Stimulated activated CD8-positive, alpha-beta memory T cell treated with anti-CD3 and anti-CD28 coated beads, Interleukin-7, amount 100 ng/mL, for 24 hours (primary cell): ENCODE measurements at places on chromosomes 2 and 18.

GRCh38 chr18:13378150-13378549, 159.6 kb downstream of the LDLRAD4 start:
- no peak for DNase-seq

DNA sequence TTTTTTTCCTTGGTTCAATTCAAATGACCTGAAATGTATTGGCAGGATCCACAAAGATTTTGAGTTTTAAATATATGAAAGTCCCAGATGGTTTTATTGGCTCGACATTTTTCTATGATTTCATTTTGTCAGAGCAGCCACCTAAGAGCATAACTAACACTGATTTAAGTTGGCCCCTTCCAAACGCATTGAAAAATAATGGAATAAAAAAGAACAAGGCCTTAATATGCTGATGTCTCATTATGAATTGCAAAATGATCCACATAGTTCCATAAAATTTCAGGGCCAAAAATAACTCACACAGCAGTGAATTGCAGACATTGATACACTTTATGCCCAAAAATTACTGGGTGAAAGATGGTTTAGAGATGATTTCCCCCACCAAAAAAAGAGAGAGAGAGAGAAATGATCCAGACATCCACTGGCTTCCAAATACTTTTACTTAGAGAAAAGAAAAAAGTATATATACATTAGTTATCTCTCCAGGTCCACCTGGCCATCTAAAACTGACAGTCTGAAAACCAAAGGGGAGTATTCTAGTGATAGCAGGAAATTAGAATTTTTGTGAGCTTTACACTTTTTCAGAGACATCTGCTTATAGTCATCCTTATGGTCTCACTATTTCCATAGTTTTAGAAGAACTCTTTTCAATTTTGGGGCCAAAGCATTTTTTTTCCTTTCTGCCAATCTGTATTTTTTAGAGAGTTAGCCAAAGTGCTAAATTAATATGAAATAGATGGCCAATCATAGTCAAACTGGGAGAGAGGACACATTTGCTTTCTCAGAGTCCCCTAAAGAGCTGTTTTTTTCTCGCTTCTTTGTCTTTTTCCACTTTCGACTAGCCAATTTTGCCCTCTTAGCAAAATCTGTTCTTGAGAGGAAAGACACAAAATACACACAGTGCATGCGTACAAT, 213.5 kb upstream of the RND3 start:
- no peak for DNase-seq

DNA sequence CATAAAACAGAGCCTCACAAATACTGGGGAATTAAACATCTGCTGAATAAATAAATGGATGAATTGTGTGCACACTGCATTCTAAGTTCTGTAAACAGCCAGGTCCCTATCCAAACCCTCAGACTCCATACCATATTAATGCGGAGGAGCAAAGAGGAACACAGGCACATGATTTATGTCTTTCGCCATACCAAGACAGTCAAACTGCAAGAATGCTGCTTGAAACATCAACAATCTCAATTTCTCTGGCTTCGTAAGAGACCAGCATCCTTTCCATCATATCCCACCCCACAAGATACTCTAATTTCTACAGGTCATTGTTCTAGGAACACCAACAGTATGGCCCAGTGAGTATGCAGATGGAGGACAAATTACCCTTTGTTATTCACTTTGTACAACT, 15.0 kb downstream of the KANSL3 start:
- no peak for DNase-seq

DNA sequence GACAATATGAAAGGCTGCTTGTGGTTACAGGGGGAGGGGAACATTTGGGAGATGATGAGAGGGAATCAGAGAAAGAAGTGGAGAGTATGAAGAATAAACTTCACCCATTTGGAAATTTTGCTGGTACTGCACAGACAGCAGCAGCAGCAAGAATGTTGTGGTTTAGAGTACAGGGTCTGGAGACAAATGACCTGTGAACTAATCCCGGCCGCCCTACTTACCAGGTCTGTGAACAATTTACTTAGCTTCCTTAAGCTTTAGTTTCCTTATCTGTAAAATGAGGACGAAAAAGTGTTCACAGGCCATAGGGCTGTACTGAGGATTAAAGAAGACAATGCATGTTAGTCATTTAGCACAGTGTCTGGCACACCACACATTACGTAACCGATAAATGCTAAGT, 685.4 kb upstream of the CELF4 start:
- DNase-seq: no peak

- DNase-seq: no peak
Measured at GRCh38 chr2:217195658-217196446, 336.0 kb upstream of the TNP1 start.

DNA sequence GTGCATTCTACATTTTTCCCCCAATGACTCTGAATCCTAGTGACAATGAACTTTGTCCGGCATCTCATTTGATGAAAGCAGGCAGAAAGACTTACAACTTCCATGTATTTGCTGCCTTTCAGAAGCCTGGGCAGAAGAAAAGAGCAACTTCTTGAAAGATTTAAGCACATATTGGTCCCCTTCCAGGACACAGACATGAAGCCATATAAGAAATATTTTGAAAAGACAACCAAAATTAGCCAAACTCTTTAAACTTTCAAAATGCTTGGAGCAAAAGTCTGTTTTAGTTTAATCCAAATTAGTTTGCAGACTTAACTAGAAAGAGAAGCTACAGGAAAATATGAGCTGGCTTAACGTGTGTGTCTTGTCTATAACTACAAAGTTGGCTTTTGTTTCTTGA, 492.5 kb downstream of the NR4A2 start:
- no peak for DNase-seq

DNA sequence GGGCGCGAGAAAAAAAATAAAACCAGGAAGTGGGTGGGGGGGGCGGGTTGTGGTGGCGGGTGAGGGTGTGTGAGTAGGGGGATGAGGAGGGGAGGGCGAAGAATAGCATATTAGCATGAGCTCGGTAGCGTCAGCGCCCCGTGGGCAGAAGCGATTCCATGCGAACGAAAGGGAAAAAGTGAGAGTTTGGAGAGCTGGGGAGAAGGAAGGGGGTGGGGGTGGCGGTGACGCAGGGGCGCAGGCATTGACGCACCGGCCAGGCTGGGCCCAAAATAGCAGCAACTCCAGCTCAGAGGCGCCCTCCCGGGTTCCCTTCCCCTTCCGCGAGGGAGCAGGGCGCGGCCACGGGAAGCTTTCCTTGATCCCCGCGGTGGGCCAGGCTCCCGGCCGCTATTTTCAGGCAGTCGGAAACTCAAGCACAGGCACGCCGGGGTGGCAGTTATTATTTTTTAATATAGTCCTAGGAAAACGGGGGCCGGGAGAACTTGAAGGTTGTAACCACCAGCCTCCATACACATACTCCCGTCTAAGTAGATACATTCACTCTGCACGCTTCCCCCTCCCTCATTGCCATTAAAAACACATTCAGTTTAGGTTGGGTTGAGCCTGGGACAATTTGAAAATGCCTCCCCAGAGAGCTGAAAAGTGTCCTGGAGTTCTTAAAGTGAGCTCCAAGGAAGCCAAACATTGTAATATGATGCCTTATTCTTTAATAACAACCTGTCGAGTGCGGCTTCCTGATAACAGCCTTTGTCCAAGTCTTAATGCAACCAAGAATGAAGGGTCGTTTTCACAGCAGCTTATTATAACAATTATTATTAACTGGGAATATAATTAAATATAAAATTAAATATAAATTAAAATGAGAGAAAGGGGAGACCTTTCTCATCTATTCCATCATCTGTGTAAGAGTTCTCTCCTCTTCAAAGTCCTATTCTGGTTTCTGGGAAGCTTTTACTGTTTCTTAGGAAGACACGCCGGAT, 2.3 kb upstream of the NR4A2 start:
- peak; percentile 75 for DNase-seq

- no peak for DNase-seq
Measured at GRCh38 chr2:150860301-150860700, 372.8 kb upstream of the RND3 start.

- DNase-seq: no peak
Measured at GRCh38 chr2:40513201-40513600, 61.3 kb upstream of the SLC8A1 start.

GRCh38 chr2:188314314-188315054, 22.8 kb downstream of the GULP1 start:
- DNase-seq: no peak

DNA sequence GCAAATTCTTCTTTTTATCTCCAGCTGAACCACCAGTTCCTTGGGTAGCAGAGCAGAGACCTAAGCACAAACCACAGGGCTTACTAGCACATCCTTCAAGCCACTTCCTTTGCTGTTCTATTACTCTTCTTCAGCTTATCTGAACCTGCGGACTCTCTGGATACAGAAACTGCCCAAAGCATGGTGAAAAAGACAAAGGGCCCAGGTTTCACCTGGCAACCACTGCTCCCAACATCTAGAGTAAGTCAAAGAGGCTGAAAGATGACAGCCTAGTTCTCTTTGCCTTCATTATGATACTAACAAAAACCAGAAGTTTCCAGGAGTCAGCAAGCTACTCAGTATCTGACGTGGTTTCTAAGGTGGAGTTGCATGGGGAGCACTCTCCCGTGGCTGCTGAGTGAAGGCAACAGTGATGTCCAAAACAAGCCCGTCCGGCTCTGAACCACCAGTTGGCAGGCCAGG, 43.4 kb downstream of the KANSL3 start:
- DNase-seq: no peak

DNA sequence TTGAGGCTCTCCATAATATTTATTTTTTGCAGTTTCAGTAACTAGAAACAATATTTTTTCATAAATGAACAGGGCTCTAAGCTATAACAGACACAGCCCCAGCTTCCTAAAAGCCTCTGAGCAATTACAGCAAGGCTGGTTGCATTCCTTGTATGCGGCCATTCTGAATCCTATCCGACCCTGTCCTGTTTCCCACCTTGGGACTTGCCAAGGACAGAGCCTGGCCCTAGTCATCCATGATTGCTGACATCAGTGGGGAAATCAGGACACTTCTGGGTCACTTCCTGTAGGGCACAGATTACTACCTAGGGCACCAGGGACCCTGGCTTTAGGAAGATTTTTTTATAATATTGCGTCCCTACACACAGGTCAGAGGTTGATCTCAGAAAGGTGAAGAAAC, 5.5 kb downstream of the TMEM177 start:
- no peak for DNase-seq

- DNase-seq: no peak
Measured at GRCh38 chr2:158486150-158486969, 29.6 kb downstream of the PKP4 start.

GRCh38 chr2:217722883-217723472, 279.8 kb downstream of the TNS1 start:
- no peak for DNase-seq

- DNase-seq: no peak
Measured at GRCh38 chr18:23062011-23062410, 73.3 kb upstream of the CABLES1 start.

- DNase-seq: no peak
Measured at GRCh38 chr2:69560147-69560482, 83.4 kb downstream of the AAK1 start.

GRCh38 chr2:64220894-64221617, 76.8 kb upstream of the PELI1 start:
- DNase-seq: no peak

DNA sequence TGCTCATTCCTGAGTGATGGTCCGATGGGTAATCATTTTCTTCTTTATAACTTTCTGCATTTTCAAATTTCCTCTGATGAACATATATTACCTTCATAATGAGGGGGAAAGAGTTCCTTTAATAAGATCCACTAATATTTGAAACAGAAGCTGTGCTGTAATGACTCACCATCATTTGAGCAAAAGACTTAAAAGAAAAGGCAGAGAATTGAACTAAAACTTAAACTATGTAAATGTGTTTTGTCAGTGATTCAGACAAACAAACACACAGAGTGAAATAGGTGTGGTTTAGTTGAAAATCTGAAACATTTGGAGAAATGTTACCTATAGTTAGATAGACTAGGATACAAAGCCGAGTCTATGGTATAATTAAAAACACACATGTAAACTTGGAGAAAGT, 209.6 kb downstream of the STK39 start:
- no peak for DNase-seq

DNA sequence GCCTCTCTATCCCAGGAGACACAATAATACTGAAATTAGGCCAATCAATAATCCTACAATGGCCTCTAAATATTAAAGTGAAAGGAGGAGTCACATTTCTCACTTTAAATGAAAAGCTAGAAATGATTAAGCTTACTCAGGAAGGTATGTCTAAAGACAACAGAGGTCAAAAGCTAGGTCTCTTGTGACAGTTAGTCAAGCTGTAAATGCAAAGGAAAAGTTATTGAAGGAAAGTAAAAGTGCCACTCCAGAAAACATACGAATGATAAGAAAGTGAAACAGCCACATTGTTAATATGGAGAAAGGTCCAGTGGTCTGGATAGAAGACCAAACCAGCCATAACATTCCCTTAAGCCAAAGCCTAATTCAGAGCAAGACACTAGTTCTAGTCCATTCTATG, 9.5 kb downstream of the SESTD1 start:
- DNase-seq: no peak

DNA sequence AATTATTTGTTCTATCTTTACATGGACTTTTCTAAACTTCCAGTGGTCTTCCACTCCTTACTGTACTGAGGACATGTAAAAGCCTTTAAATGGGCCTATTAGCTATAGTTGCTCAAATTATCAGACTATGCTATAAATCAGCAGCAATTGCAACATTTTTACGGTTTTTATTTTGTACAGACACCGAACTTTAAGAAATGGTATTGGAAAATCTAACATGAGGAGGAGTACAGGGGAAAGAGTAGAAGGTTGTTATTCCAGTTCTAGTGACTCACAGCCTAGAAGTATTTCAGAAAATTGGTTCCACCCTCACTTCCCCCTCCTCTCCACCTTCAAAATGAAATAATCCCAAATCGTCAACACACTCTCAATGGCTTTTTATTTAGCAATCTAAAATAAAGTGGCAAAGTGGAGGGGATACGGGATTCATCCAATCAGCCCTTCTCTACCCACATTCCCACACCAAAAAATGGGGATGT, 1.1 kb downstream of the NCKAP1 start:
- DNase-seq: no peak

DNA sequence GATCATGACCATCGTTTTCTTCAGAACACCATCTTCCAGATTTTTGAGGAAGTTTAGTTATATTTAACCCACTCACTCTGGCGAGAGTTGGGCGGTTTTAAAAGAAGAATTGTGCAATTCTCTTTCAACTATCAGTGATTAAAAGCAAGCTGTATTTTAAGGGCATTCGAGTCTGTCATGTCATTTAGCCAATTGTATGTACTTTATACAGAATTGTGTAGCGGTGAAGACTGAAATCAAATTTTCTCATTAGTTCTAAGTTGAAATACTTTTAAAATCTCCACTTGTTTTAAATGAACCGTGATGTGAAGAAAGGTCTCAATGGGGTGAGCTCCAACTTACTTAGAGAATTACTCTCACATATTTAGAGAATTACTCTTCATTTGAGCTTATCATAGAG, 214.6 kb upstream of the DTNA start:
- DNase-seq: no peak
